Small intestine (tissue), 16 donors: ENCODE measurements at places on chromosomes 5 and 9.

- no peak for DNase-seq
Measured at GRCh38 chr5:60274747-60275146, 381.2 kb upstream of the PDE4D start.

GRCh38 chr5:73692166-73692640, 66.2 kb downstream of the ARHGEF28 start:
- no peak for DNase-seq

- DNase-seq: no peak
Measured at GRCh38 chr5:61435368-61435767, 103.3 kb downstream of the ZSWIM6 start.

DNA sequence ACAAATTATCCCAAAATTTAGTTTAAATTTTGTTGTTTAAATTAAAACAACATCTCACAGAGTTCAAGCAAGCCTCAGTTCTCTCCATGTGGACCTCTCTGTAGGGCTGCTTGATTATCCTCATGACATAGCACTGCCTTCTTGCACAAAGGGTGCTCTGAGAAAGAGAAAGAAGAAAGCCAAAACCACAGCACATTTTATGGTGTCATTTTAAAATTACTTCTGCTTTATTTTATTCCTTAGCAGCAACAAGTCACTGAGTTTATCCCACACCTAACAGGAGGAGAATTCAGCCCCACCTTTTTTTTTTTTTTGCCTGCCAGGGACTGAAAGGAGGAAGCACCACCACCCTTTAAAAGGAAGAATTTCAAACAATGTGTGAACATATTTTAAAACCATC, 12.8 kb upstream of the KCNV2 start:
- no peak for DNase-seq

DNA sequence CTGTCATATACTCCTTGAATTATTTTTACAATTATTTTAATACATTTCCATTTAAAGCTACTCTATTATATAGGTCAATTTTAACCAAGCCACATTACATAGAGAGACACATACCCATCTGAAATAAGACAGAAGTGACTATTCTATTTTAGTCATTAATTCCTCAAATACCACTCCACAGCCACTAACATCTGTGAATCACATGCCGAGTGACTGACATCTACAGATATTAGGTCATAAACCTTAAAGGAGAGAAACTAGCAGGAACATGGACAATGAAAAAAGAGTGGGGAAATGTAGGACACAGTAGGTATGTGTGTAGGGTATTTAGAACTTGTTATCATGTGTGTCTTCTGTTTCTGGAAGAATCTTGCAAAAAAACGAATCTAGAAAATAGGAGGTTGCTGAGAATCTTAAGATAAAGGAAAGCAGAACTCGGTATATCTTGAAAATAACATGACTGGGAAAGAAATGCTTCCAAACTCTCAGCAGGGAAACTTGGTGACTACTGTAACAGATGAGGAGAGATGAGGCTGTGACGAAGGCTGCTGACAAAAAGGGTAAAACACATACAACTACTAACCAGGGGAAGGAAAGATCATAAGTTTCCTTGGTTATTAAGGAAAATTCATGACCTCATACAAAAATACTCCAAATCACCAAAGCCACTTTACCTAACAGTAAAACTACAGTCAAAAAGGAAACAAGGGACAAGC, 84.6 kb downstream of the PLPP1 start:
- no peak for DNase-seq

GRCh38 chr5:172602783-172603231, 38.3 kb upstream of the NEURL1B start:
- no peak for DNase-seq

DNA sequence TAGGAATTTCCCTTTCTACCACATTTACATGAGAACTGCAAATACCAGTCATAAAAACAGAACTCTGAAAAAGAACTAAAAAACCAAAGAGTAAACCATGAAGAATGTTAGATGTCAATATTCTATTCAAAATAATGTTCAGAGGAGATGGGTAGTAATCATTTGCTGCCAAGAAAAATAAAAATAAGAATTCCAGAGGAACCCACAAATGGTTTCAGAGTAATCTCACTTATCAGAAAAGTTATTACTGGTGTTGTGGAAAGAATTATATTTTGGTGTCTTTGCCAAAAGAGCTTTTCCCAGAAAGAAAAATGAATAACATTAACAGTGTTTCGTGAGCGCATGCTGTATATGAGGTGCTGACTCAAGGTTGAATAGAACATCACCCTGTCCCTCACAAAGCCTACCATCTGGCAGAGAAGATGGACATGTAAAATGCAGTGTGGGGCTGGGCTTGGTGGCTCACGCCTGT, 35.6 kb downstream of the GPR21 start:
- DNase-seq: no peak

DNA sequence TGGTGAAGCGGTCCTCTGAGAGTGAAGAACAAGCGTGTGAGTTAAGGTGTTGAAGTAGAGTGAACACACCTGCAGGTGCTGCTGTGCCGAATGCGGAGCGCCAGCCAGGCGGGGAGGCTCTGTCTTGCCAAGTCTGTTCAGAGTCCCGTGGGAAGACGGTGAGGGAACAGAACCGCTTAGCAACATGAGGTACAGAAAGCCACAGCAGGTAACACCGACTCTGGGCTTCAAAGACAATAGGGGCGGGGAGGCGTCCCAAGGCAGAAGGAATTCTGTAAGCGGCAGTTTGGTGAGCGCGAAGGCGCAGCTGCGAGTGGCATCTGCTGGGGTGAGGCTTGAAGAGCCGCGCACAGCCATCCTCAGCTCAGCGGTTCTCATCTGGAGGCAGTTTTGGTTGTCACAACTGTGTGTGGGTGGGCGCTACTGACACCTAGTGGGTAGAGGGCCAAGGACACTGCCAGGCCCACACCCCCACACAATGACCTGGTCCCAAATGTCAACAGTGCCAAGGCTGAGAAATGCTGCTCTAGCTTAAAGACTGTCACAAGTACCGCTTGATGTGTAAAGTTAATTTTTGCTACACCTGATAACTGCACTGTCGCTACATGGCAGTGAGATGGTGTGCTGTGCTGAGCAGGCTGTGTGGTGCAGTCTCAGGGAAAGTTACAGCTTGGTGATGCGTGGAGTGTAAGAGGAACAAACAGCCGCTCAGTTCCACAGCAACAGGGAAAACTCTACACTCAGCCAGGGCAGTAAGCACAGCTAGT, 67.4 kb upstream of the TBC1D9B start:
- peak; percentile 38 for DNase-seq

DNA sequence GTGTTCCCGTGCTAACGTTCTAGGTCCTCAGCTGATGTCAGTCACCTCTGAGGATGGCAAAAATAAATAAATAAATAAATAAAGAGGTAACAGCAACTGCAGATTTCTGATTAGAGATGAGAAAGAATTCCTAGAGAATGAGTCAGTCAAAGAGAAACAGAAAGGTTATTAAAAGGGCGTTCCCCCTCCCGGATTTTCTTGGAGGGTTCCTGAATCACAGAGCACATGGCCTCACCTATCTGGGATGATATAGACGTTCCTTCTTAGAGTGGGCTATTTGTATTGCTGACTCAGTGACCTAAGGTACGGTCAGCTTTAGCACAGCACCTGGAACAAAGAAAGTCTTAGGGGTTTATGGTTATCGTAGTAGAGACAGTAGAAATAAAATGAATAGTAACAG, 30.6 kb downstream of the HTR4 start:
- DNase-seq: peak; percentile 65

- DNase-seq: peak; percentile 83
Measured at GRCh38 chr9:112731971-112732370, 14.1 kb upstream of the INIP start.

DNA sequence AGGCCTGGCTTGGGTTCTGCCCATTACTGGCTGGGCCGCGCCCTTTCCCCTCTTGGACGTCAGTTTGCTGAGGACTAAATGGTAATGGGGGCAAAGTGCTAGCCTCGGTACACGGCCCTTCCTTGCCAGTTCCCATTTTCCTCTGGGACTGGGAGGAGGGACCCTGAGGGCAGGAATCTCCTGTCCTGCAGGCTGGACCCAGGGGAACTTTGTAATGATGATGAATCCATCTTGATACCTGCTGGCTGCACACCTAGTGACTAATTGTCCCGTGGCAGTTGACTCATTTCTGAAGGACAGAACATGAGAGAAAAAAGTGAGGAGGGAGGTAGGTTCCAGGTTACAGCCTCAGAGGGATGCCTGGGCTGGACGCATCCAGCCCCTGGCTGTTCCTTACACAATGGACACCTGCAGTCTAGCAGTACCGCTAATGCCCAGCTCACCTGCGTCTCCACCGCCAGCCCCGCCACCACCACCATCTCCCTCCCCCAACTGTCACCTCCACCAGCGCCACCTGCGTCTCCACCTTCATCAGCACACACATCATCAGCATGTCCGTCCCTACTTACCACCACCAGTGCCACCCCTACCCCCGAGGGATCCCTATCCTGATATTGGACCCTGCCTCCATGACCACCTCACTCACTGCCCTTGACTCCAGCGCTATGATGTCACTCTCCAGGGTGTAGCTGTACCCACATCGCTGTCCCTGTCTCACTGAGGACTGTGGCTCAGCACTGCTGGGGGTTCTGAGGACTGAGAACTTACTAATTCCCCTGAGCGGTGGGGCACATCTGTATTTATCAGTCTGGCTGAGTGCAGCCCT, 4.3 kb downstream of the CDHR2 start:
- peak; percentile 88 for DNase-seq

- no peak for DNase-seq
Measured at GRCh38 chr9:89409466-89409865, 88.4 kb downstream of the SEMA4D start.
